ENCODE measurements at places on chromosomes 16 and 17. TPM values are rescaled to one million over a fixed set of nuclear protein-coding genes. Genes with fewer than 3 reads are reported as not detected.

The CCT6B gene
- 1.4 TPM for polyA plus RNA-seq

The CDRT4 gene
- 2.4 TPM for polyA plus RNA-seq

The GNGT2 gene
- polyA plus RNA-seq: 2.7 TPM

The PPY gene
- not detected for polyA plus RNA-seq

The TNFRSF17 gene
- polyA plus RNA-seq: 1.1 TPM

The EVI2A gene
- 5.4 TPM for polyA plus RNA-seq

The C16orf92 gene
- not detected for polyA plus RNA-seq

All from stomach (tissue), 19 donors.